Activated naive CD8-positive, alpha-beta T cell treated with anti-CD3 and anti-CD28 coated beads for 36 hours (primary cell): ENCODE measurements at places on chromosomes 3 and 15. TPM values are rescaled to one million over a fixed set of nuclear protein-coding genes. Genes with fewer than 3 reads are reported as not detected.

The TPRA1 gene
- total RNA-seq: 29.4 TPM

The ZNF80 gene
- total RNA-seq: 0.82 TPM

The CYP1A2 gene
- total RNA-seq: not detected

The CELF6 gene
- 0.16 TPM for total RNA-seq

The GOLGA8S gene
- total RNA-seq: 0.18 TPM

The SCN11A gene
- total RNA-seq: 0.08 TPM

The XCR1 gene
- not detected for total RNA-seq

The FAM107A gene
- not detected for total RNA-seq

The C3orf85 gene
- not detected for total RNA-seq
